ENCODE measurements at places on chromosomes 12 and 14.

DNA sequence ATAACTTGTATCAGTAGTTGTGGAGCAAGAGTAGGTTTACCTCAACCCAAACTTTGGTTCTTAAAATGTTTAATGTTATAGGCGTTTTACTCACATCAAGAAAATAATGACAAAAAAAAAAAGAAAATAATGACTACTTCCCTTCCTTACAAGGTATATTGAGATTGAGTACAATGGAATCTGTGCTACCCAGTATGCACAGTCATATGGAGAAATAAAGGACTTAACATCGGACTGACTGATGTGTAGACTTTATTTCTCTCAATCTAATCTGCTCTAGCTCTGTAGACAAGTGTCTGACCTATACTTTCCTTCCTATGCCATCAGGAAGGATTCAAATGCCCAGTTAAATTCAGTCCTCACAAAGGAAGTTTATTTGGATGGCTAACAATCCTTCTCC is 14.4 kb downstream of the MUCL1 start:
- DNase-seq: no peak

- no peak for DNase-seq
These were observed 12.4 kb downstream of the GCN1 start for GRCh38 chr12:120181991-120182631.

GRCh38 chr12:125161712-125162022 is 96.4 kb downstream of the AACS start:
- no peak for DNase-seq

DNA sequence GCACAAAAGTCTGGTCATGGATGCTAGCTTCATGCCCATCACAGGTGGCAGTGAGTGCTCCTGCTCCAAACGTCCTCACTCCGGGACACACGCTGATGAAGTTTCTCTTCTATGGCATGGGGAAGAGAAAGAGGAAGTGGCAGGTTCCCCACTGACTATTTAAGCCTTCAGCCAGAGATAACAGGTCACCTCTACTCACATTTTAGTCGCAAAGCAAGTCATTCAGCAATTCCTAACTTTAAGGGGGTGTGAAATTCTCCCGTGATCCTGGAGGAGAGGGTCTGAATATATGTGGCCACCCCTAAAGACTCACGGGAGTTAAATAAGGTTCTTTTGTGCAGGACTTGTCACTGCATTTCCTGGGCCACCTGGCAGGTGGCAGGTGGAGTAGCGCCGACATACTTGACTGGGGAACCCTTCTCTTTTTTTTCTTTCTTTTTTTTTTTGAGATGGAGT is 18.8 kb upstream of the RCOR1 start:
- DNase-seq: no peak

DNA sequence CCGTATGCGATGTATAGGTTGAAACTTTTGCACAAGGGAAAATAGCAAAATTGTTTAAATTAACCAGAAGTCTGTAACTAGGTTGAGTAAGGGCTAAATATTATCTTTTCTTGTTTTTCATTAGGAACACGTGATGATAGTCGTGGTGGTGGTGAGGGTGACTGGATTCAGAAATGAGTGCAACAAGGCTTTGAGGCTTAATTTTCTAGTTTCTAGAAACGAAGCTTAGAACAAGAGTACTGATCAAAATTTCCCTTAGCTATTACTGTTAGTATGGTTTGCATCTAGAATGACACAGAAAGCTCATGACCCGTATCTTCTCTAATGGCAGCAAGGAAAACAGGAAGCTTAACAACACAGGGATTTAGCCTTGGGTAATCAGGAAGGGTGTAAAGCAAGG is 7.0 kb downstream of the SLIRP start:
- no peak for DNase-seq

GRCh38 chr14:105168093-105168420 is 519 bp downstream of the JAG2 start:
- no peak for DNase-seq

DNA sequence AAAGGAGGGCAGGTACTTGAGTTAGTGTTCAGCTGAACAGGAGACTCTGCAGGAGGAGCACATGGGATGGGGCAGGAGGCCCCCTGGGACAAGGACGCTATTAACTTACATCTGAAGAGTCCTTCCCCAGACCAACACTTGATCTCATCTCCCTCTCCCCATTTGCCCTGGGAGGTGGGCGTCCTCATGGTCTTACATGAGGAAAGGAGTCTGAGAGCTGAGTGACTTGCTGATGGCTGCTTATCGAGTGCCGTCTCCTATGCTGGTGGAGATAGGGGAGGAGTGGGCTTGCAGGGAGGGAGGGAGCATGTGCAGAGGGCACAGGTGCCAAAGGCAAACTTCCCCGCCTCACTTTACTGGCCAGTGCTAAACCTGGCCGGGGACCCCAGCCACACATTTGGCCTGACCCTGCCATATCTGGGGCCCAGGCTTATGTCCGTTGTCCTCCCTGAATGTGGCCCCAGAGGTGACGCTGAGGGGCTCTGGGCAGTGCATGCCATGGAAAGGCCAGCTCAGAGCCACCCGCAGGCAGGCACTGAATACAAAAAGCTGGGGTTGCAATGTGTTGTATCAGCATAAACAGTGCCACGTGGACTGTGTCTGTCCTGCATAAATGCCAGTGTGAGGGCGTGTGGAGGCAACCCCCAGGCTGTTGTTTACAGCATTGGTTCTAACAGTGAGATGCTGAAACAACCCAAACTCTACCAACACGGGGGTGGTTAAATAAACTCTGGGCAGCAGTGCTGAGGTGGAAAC is 29.4 kb downstream of the FAIM2 start:
- DNase-seq: no peak

DNA sequence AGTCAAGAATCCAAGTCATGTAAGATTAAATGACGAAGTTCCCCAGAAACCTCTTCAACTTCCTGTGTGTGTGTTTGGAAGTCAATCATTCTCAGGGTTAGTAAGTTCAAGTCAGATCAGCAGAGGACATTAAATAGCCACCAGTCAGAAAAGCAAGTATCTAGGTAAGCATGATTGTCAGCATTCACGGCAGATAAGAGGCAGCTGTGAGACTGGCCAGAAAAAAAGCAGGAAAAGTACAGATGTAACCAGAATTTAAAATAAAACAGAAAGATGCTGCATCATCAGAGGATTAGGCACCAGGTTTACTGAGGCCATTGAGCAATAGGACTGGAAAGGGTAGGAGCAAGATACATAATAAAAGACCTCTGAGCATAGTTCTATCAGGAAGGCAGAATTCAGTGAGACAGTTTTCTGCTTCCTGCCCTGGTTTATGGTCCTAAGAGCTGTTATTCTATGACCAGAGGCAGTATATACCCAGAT is 606.9 kb downstream of the FSCB start:
- no peak for DNase-seq

DNA sequence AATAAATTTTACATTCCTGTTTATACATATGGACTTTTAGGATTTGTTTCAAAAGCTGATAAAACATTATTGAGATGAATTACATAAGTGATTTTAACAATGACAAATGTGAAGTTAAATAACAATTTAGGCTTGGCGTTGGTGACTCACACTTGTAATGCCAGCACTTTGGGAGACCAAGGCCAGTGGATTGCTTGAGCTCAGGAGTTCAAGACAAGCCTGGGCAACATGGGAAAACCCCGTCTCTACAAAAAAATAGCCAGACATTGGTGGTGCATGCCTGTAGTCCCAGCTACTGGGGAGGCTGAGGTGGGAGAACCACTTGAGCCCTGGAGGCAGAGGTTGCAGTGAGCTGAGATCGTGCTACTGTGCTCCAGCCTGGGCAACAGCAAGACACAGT is 7.4 kb downstream of the ACOT2 start:
- DNase-seq: no peak

GRCh38 chr14:84420221-84420620 is 1109.7 kb upstream of the FLRT2 start:
- no peak for DNase-seq

- no peak for DNase-seq
These were observed 110.4 kb downstream of the KCNK10 start for GRCh38 chr14:88212691-88213090.

DNA sequence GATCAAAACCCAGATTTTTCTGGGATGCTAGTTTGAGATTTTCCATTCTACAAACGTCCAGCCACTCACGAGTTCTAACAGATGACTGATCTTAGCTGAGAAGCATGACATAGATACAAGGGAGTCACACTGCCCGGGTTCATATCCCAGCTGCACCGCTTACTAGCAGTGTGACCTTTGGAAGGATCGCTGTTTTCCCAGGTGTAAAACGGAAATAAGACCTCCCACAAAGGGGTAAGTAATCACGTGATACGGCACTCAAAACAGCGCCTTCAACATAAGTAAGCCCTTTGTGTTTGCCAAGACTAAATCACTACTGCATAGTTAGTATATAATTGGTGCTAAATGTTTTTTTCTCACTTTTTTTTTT is 624 bp upstream of the PWP1 start:
- no peak for DNase-seq

GRCh38 chr12:53325511-53326061 is 4.2 kb upstream of the AAAS start:
- no peak for DNase-seq

DNA sequence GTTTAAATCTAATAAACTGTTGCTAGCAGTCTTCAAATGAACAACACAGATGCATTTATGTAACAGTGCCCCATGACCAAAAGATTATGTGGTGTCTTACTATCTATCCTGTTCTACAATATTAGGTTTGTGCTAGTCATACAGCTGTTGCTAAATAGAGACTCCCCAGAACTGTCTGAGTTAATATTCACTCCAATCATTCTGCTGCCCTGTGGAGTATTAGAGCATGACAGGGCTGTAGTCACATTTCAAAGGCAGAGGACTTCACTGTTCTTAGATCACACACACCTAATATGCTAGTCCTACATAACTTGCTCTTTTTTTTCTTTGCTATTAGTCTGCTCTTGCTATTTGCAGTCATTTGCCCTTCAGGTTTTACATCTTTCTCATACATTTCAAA is 157.6 kb upstream of the MDGA2 start:
- no peak for DNase-seq

DNA sequence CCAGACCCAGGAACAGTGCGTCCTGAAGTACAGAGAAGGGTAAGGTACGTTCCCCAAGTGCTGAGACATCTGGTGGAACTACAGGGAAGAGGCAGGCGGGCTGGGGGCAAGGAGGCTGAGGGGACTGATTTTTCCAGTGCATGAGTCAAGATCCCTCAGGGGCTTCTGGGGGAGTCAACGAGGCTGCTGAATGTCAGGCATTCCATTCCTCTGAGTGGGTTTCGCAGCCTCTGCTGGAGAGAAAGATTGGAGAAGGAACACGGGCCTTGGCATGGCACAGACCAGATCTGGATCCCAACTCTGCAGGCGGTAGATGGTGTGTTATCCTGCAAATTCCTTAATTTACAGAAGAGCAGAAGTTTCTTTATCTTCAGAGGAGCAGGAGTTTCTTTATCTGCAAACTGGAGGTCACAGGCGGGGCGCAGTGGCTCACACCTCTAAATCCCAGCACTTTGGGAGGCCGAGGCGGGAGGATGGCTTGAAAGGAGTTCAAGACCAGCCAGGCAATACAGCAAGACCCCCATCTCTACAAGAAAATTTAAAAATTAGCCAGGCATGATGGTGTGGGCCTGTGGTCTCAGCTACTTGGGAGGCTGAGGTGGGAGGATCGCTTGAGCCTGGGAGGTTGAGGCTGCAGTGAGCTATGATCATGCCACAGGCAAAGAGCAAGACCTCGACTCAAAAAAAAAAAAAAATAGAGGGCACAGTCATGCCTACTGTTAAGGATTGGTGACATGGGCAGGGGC is 132.6 kb upstream of the MAP1LC3B2 start:
- no peak for DNase-seq

DNA sequence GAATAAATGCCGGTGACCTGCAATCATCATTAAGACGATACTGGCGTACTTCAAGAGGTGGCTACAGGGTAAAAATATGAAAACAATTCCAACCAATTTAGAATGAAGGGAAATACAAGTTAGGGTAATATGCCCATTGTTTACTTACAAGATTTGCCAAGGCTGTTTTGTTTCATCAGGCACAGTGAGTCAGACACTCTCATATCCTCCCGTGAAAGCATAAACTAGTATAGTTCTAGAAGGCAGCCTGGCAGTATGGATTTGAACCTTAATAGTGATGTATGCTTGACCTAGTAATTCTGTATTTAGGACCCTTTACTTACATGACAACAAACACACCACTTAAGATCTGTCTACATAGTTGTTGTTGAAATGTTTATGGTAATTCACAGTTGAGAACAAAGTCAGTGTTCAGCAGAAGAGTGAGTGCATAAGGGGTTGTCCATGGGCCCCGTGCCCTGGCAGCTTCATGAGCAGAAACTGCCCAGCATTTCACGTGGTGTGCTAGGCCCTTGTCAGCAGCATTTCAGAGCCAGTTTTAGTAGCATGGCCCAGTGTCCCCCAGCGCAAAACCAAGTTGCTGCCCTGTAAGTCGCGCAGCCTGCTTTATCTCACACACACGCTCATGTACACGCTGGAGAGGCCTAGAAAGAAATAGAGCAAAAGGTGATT is 80.8 kb downstream of the EP400 start:
- DNase-seq: no peak

- DNase-seq: no peak
These were observed 75.0 kb downstream of the ACADS start for GRCh38 chr12:120800665-120801064.

DNA sequence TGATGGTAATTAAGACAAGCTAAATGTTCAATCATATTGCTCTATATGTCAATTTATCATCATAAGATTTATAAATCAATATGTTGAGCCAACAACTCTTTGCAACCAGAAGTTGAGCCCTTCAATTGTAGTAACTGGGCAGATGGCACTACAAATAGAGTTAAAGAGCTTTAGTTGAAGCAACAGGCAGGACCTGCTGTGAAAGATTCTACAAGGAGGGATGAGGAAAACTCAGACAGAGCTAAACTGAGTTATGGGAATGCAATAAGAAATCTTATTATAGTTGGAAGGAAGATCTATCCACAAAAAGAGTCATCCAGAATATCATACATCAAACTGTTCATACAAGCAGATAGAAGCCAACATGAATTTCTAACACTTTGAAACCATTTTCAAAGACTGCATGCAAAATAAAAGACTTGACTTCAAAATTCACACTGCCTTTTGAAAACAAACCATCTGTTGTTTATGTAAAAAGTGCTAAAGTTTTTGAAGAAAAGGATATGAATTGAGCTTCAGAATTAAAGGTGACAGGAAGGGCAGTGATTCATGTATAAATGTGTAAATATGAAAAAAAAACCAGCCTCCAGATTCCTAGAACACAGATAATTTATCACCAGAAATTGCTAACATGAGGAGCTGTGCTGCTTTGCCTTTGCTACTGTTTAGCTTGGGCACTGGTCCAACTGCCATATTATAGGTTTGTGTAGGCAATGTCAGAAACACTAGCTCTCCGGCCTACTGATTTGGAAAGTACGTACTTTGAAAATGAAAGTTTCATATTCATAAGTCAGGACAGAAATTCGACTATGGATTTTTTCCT is 133.2 kb downstream of the SLC35F4 start:
- no peak for DNase-seq

DNA sequence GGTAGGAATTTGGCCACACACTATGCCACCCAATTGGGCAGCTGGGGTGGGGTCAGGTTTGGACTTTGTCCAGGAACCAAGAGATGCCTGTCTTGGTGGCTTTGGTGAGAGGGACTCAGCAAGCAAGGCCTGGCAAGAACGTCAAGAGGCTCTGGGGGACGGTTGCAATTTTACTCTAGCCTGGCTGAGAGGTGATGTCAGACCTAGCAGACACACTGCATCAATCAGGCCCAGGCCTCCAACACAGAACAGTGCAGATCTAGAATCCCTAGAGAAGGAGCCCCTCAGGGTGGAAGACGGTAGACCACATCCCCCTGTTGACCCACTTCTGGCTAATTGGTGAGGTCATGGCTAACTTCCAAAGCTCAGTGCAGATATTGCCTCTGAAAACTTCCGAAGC is 1.6 kb upstream of the UNC119B start:
- DNase-seq: no peak
